NCI-H2029 treated with DMSO at 0.1 percent for 48 hours (cell line): ENCODE measurements at places on chromosomes 4 and X.
A peak's percentile ranks its signal among the peaks of the same experiment; 100 is the strongest.

DNA sequence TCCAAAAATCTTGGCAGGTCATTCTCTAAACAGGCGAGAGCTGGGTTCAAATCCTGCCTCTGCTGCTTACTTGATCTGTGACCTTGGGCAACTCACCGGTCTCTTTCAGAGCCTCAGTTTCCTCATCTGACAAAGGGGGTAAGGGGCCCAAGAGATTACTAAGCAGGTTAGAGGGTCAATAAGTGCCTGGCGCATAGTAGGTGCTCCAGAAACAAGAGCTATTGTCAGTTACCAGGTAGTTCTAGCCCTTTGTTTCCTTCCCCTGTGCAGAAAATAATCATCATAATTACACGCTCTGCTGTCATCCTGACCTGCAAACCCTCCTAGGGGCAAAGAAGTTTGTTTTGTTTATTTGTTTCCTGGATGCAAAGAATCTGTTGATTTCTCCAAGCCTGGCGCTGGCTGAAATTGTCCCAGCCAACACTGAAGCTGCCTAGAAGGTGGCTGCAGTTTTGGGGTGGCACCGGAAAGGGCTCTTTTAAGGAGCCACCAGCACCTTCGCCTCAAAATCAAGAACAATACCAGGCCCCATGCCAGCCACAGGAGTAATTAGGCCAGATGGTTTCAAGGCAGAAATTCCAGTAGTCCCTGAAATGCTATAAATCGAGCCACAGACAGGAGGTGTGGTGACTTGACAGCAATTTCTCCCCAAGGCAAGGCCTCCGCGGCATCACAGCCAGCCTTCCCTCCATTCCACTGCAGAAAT, 10.2 kb upstream of the KIAA0232 start:
- DNase-seq, result no peak

GRCh38 chr4:87058356-87059073, 123.7 kb downstream of the AFF1 start:
- no peak for DNase-seq

GRCh38 chr4:76443376-76443775, 8.3 kb downstream of the SHROOM3 start:
- DNase-seq, result no peak

- peak; percentile 2 for DNase-seq
Observed at GRCh38 chr4:127479031-127479622, 153.6 kb upstream of the INTU start.

GRCh38 chr4:98148856-98149255, 5.6 kb upstream of the STPG2 start:
- no peak for DNase-seq

GRCh38 chr4:153166716-153167501, 37.3 kb upstream of the TRIM2 start:
- no peak for DNase-seq

DNA sequence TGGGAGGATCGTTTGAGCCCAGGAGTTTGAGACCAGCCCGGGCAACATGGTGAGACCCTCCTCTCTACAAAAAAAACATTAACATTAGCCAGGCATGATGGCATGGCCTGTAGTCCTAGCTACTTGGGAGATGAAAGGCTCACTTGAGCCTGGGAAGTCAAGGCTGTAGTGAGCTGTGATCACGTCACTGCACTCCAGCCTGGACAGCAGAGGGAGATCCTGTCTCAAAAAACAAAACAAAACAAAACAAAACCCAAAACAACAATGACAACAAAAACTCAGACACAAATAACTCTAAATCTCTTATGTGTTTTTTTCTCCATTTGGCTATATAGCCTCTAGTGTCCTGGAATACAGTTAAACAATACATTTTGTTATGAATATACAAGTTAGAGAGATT, 127.3 kb upstream of the STK26 start:
- no peak for DNase-seq

- DNase-seq, result no peak
Observed at GRCh38 chr4:41359836-41360213, 103.1 kb downstream of the UCHL1 start.

GRCh38 chrX:129108936-129109335, 414.4 kb downstream of the SMARCA1 start:
- DNase-seq, result peak; percentile 47

- no peak for DNase-seq
Observed at GRCh38 chrX:23911126-23911835, 3.5 kb downstream of the CXorf58 start.

GRCh38 chrX:153723351-153724251, 586 bp downstream of the BCAP31 start:
- no peak for DNase-seq

DNA sequence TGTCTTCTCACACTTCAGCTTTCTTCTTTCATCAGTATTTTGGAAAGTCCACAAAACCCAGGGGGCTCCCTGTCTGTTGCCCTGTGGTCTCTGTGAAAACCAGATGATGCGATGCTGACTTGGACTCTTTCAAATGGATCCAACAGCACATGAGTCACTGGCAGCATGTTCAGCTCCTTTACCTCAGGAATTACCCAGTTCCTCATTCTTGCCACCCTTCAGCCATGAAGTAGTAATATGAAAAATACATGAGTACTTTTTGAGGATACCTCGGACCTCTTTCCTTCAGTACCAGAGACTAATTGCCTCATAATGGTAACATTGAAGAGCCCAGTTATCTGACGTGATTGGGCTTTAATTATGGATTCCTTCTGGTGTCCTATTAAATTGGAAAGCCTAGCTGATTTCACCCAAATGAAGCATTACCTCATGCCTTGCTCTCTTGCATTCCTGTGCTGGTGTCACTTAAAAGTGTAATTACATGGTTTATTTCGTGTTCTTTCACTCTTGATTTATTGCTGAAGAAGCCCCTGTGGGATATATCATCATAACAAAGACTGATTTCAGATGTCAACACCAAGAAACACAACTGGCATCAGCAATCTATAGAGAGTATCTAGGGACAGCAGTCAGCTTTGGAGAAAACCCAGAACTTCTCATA, 63.4 kb downstream of the NFKB1 start:
- no peak for DNase-seq

DNA sequence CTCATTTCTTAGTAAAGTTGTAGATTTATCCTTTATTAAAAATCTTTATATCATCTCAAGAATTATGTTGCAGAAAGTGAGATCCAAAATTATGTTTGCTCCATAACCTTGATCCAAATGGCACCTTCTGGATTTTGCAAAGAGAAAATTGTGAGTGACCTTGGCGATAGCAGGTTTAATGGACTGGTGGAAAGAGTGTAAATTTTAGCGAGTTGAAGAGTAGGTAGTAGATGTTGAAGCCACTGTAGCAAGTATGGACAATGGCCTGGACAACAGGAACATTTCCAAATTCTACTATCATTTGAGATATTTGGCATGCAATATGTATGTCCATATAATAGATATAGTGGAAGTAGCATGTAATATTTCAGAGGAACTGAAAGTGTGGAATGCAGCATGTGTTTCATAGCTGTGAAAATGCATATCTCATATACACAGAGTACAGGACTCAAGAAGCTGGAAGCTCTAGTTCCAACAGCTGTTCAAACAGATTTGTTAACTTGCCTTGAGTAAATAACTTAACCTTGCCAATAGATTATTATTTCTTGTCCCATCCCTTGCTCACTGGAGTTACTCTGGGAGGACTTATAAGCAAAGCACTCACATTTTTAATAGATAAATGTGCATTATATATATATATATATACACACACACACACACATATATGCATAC, 152.5 kb upstream of the TLL1 start:
- no peak for DNase-seq

- no peak for DNase-seq
Observed at GRCh38 chr4:107586371-107586770, 133.7 kb downstream of the PAPSS1 start.

GRCh38 chr4:129583868-129584267, 487.9 kb downstream of the C4orf33 start:
- DNase-seq, result no peak

DNA sequence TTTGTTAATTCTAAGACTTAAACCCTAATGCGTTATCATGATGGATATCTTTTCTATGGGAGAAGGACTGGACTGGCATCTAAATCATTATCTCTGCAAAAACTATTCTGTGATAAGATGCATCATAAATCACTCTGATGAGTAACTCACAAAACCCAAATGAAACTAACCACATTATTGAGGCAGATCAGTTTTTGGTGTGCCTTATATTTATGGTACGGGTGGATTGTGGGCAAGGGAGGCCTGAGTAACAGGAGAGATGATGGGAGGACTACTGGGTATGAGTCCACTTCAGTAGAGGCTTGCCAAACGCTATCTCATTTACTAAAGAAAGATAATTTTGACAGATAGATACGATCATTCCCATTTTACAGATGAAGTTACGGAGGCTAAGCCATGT, 66.4 kb upstream of the GUCY1A1 start:
- DNase-seq, result no peak

DNA sequence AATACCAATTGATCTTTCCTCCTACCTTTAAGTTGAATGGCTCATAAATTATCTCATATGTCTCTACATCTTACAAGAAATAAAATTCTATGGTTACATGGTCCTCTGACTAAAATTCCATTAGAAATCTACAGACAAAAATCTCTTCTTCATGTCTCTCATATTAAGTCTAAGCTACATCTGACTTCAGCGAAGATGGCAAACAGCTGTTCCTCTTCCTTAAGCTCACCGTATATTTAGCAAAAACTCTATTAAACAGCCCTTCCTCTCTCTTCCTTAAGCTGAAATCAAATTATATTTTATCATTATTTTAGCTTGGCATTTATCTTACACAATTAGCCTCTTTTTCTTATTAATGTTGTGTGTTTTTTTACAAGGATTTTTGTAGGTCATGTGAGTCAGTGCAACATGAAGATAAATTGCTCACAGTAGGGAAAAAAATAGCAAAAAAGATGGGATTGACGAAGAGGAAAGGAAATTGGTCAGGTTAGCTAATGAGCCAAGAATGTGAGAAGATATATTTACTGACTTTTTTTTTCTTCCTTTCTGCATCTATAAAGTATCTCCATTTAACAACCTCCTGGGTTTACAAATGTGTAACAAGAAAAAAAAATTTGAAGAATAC, 2412.8 kb downstream of the ARAP2 start:
- DNase-seq, result no peak

GRCh38 chr4:7847206-7847605, 92.5 kb downstream of the AFAP1 start:
- DNase-seq, result no peak

- DNase-seq, result no peak
Observed at GRCh38 chr4:55032179-55032578, 93.2 kb downstream of the KDR start.

- DNase-seq, result no peak
Observed at GRCh38 chr4:129014566-129015509, 78.5 kb downstream of the SCLT1 start.

GRCh38 chr4:101289306-101289705, 58.0 kb downstream of the PPP3CA start:
- DNase-seq, result no peak

DNA sequence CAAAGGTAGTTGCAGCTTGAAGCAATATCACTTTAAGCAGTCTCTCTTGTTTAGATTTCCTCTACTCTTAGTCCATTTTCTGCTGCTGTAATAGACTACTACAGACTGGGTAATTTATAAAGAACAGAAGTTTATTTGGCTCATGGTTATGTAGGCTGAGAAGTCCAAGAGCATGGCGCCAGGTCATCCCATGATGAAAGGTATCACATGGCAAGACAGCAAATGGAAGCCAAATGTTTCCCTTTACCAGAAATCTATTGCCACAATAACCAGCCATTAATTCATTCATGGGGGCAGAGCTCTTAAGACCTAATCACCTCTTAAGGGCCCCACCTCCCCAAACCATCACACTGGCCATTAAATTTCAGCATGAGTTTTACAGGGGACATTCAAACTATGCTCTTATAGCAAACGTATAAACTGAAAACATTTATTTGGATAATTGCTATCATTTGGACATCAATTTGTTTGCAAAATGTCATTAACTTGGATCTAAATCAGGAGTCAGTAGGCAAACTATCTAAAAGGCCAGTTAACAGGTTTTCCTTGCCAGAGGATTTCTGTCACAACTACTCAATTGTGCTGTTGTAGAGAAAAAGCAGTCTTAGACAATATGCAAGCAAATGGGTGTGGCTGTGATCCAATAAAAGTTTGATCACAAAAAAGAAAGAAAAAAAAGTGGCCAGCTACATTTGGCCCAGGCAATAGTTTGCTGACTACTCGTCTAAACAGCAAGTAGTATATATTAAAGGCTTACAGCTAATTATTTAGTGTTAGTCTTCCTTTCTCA, 75.7 kb upstream of the GUCY1A1 start:
- no peak for DNase-seq

- no peak for DNase-seq
Observed at GRCh38 chr4:13711233-13711785, 83.8 kb upstream of the BOD1L1 start.

DNA sequence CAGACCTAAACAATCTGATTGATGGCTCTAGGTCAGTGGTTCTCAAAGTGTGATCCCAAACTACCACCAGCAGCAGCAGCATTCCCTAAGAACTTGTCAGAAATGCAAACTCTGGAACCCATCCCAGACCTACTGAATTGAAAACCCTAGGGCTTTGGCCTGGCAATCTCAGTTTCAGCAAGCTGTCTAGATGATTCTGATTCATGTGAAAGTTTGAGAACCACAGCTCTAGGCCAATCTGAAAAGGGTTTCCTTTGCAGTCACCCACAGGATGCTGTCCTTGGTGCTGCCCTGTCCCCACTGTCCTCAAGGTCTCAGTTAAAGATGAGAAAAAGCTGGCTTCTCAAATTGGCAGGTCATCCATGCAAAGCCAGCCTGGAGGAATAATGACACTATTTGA, 34.8 kb downstream of the SMPX start:
- no peak for DNase-seq

GRCh38 chr4:2284161-2284933, 22.4 kb upstream of the MXD4 start:
- DNase-seq, result no peak

GRCh38 chr4:122156819-122157218, 4.7 kb downstream of the BLTP1 start:
- no peak for DNase-seq

DNA sequence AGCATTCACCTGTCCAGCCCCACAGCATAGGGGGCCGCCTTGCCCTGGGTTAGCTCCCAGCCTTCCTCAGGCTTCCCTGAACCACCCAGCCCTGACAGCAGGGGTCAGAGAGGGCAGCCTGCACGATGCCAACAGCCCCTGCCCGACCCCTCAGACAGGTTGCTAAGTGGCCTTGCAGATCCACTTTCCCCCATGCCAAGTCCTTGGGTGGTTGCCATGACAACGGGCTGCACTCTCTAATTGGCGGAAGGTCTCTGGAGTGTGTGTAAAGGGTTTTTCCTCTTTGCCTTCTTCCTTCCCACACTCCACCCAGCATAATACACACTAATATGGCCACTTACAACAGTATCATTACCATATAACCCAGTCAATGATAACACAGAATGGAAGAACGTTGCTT, 99.6 kb upstream of the AFAP1 start:
- DNase-seq, result peak; percentile 97

DNA sequence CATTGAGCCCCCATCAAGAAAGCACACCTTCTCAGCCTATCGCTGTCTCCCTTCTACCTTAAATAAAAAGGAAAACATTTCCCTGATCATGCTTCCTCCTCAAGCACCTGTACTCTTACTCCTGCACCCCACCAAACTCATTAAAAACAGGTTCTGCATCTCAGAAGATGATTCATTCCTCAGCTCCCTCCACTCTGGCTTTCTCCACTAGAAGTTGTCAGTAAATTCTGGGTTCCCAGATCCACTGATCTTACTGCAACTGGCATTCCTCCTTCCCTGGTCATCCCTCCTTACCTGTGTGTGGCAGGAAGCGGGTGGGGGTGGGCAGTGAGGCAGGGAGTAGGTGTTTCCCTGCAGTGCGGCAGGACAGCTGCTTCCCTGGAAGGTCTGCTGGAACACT, 108.8 kb downstream of the GPR143 start:
- no peak for DNase-seq
